ENCODE measurements at places on chromosomes 2 and 18.

DNA sequence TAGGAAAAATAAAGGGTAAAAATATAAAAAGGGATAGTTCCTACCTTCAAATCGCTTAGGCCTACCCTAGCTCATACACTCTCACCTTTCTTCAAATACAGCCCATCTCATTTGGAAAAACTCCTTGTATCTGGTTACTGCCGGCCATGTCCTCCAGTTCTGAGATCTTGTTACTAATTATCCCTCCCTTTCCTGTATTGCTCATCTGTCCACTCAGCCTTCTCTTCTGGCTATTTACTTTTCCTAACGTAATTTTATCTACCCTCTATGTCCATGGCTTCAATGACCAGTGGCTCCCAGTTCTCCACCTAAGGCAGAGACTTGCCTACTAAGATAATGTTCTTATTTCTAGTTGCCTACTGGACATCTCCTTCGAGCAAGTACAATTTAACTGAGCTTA lies 342.9 kb upstream of the ACVR2A start:
- DNase-seq: no peak

GRCh38 chr2:203786549-203787351 lies 80.3 kb downstream of the CD28 start:
- no peak for DNase-seq

DNA sequence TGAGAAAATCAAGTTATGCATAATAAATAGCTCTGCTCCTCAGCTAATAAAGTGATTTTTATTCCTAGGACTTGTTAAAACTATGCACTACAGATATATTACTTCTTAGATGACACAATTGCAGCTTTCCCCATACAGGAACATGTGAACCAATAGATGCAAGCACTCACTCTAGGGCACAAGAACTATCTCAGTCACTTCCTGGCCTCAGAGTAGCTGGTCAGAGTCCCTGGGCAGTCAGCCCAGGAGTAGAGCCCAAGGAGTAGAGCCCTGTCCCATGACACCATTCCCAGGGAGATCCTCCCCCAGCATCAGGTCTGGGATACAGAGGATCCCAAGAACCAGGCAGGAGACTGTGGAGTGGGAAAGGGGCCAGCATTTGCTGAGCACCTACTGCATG lies 2.7 kb downstream of the TNS1 start:
- DNase-seq: no peak

- no peak for DNase-seq
Measured at GRCh38 chr2:188695953-188696352, 278.2 kb upstream of the COL3A1 start.

GRCh38 chr2:124213977-124214587 lies 189.0 kb downstream of the CNTNAP5 start:
- no peak for DNase-seq

- DNase-seq: no peak
Measured at GRCh38 chr18:2871111-2871720, 24.4 kb downstream of the EMILIN2 start.

All from cerebellum (tissue), 4 donors.